ENCODE measurements at places on chromosomes 4 and X. TPM values are rescaled to one million over a fixed set of nuclear protein-coding genes. Genes with fewer than 3 reads are reported as not detected.
A peak's percentile ranks its signal among the peaks of the same experiment; 100 is the strongest.

Gene AR
- 35.1 TPM for total RNA-seq

Gene KDR
- 19.4 TPM for total RNA-seq

Gene FATE1
- total RNA-seq = not detected

Gene FAM47A
- not detected for total RNA-seq

GRCh38 chr4:4247696-4248028 is 361 bp downstream of the TMEM128 start:
- no peak for DNase-seq
- peak overlapping the region; percentile 92 for H3K27ac ChIP-seq
- no peaks in the 10 kb centered on the region for H3K27me3 ChIP-seq
- H3K4me3 ChIP-seq = peak overlapping the region; percentile 65
- H3K36me3 ChIP-seq = peaks cover 31% of the 10 kb centered on the region

DNA sequence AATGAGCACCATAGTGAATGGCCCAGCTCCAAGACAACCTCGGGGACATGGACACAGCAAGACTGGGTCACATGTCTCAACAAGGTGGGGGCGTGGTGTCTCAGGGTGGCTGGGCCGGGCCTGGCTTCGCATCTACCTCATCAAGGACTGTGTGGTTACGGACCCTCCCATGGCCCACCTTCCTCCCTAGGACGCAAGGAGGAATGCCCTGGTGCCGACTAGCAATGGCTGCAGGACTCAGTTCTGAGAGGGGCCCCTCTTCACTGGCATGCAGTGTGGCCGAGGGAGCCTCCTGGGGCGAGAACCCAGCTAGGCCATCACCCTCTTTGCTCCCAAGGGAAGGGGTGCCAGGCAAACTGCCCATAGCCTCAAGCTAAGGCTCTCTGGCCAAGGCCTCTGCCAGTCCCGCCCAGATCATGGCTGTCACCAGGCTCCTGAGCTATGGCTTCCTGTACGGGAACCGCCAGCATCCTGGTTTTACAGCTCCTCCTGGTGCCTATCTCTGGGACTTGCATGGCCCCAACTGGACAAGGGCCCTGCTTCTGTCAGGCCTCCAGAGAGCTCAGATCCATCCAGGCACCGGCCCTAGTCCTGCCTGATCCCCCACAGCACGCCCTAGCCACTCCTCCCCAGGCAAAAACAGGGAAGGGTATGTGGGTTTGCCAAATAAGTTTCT is 218.0 kb upstream of the AGTR2 start:
- H3K27me3 ChIP-seq = no peaks in the 10 kb centered on the region
- no peak overlapping the region for H3K27ac ChIP-seq
- no peak for DNase-seq
- no peak overlapping the region for H3K4me3 ChIP-seq

DNA sequence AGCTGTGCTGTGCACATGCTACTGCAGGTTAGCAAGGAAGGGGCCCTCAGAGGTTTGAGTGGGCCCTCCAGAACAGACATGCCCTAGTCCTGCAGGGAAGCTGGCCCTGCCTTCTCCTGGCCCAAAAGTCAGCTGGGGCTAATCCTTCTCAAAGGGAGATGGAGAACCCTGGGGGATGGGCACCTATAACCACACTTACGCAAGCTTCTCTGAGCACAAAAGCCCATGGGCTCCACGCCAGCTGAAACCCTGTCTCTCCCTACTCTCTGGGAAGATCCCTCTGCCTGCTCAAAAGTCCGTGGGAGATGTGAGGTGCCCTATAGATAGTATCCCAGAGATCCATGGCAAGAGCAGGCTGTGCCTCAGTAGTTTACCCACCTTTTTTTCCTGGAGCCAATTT is 58.9 kb upstream of the DKK2 start:
- no peak overlapping the region for H3K27ac ChIP-seq
- no peaks in the 10 kb centered on the region for H3K27me3 ChIP-seq
- H3K4me3 ChIP-seq = no peak overlapping the region
- no peak for DNase-seq

Measured in vagina (tissue), 2 donors.